ENCODE measurements at places on chromosomes 7 and 10.
A peak's percentile ranks its signal among the peaks of the same experiment; 100 is the strongest.

GRCh38 chr10:6497620-6498019 lies 82.5 kb downstream of the PRKCQ start:
- DNase-seq = no peak

GRCh38 chr10:110036640-110037039 lies 28.9 kb downstream of the ADD3 start:
- peak; percentile 35 for DNase-seq

GRCh38 chr10:72564596-72564995 lies 61.3 kb downstream of the MICU1 start:
- DNase-seq = peak; percentile 8

DNA sequence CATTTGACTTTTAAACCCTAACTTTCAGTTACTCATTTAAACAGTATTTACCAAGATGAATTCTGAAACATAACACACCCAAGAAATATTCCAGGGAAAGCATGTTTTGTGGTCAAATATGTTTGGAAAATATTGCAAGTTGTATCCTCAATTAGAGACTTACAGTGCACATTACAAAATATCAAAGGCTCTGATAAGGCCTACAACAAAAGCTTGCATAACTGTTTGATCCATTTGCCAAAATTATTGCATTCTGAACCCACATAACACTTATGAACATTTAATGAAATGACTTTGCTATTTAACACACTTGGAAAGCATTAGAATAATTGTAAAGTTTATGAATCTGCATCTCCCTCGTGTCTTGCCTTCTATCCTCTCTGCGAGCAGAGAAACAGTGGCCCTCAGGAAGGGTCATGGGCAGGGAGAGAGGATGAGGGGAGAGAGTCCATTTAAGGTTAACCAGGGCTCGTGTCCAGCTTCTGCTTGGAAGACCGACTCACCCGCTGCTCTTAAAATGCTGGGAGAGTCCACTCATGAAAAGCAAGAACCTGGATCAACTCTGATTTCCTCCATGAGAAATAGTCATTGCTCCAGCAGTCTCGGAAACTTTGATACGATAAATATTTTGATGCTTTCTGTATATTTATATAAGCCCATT lies 408.2 kb upstream of the ZMIZ1 start:
- no peak for DNase-seq

- no peak for DNase-seq
Measured at GRCh38 chr10:65024886-65025285, 1503.7 kb downstream of the REEP3 start.

GRCh38 chr7:92836489-92836999 lies at the start of gene CDK6:
Gene CDK6 (minus strand): TSS chr7:92836573. CDS start chr7:92833323, 3,250 bp downstream.
- DNase-seq = peak; percentile 83

GRCh38 chr10:18647945-18648344 lies 3.4 kb downstream of the NSUN6 start:
- no peak for DNase-seq

DNA sequence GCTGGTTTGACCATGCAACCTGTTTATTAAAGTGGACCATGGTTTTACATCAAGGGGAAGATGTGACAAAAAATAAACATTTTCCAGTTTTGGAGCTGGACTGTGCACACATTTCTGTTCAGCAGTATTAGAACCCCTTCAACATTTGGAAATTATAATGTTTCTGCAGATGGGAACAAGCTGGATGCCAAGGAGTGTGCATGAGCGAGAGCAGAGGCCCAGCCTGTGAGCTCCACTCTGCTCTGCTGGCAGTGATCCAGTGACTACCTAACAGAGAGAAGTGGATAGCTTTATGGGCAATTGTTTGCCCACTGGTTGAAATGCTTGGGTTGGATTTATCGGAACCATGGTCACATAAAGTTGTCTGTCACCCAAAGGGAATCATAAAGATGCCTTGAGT lies 456.7 kb downstream of the NRG3 start:
- DNase-seq = no peak

DNA sequence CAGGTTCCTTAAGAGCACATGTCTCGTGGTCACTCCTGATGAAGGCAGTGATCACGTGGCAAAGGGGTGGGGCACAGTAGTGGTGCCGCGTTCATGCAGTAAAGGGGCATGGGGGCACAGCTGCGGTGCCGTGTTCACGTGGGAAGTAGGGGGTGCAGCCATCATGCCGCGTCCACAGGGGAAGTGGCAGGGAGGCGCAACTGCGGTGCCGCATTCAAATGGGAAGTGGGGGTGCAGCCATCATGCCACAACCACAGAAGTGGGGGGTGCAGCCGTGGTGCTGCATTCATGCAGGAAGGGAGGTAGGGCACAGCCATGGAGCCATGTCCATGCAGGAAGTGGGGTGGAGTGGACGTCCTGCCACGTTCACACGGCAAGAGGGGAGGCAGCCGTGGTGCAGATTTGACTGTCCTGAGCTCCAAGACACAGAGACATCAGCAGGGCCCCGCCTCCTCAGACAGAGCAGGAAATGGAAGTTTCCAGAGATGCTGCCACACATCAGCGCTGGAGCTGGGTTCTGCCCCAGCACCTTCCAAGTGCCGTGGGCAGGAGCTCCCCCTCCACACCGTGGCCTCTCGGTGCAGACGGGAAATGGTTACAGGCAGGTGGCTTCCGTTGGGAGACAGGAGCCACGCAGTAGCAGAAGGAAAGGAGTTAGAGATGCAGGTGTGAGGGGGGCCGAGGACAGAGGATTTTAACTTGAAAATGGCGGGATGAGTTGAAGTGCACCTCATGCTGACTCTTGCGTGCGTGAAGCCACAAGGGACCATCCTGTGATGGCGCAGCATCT lies 95.0 kb upstream of the DDC start:
- DNase-seq = no peak

GRCh38 chr10:49601857-49602256 lies 8.3 kb upstream of the SLC18A3 start:
- DNase-seq = no peak

GRCh38 chr7:152970481-152970880 lies 210.9 kb downstream of the ACTR3B start:
- no peak for DNase-seq

DNA sequence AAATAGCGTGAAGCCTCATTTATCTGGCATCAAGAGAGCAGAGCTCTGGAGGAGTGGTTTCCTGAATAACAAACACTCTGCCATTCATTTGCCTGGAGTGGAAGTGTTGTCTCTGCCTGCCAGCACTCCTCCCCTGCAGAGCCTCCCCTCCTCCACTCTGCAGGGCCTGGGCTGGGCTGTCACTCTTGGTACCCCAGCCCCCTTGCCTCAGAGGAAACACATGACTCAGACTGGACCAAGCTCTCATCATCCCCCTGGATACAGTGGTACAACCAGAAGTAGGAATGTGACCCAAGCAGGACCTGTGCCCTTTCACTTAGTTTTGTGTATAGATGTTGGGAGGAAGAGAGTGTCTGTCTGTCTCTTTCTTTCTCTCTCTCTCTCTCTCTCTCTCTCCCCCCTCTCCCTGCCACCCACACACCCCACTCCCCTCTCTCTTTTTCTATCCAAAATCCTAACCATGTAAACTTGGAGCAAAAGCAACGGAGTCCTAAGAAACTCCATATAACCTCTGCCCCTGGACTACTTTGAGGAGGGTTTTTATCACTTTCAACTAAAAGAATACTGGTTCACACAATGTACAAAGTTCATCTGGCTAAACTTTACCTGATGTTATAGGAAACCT lies 43.9 kb downstream of the DOCK4 start:
- no peak for DNase-seq

DNA sequence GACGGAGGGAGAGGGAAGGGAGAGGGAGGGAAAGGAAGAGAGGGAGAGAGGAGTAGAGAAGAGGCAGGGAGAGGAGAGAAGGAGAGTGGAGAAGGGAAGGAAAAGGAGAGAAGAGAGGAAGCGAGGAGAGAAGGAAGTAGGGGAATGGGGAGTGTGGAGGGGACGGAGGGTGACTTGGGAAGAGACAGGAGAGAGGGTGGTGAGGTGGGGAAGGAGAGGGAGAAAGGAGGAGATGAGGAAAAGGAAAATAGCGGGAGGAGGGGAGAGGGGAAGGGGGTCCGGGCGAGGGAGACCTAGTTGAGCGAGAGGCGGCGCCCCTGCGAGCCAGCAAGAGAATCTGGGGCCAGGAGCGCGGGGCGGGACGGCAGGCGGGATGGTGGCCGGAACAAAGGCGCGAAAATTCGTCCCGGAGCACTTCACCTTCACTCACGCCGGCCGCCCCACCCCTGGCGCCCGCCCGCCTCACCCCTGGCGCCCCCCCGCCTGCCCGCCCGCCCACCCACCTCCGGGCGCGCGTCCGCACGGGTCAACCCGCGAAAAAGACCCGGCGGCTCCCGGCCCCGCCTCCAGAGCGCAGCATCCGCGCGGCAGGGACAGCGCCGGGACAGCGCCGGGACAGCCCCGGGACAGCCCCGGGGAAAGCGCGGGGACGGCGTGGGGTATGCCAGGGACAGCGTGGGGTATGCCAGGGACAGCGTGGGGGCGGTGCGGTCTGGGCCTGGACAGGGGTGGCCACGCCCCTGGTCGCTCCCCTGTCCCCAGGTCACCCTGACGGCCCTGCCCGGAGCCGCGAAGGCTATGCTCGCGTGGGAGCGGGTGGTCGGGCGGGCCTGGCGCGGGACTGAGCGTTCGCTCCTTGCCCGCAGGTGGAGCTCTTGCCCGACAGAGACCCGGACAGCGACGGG lies 4.2 kb downstream of the VSTM2A start:
- peak; percentile 49 for DNase-seq

DNA sequence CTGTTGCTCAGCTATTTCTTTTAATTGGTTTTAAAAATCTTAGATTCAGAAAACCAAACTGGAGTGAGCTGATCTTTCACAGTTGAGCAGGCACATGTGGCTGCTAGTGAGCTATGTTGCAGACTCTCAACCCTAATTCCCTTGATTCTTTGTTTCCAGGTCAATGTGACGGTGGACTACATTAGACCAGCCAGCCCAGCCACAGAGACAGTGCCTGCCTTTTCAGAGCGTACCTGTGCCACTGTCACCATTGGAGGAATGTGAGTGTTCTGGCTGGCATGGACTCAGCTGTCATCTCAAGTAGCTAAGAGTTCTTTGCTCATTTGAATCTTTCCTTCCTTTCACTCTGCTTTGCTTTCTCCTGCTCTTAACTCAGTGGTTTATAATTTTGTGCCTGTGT lies 187.1 kb downstream of the LRRC4 start:
- no peak for DNase-seq

- no peak for DNase-seq
Measured at GRCh38 chr7:153584132-153584531, 468.1 kb upstream of the DPP6 start.

DNA sequence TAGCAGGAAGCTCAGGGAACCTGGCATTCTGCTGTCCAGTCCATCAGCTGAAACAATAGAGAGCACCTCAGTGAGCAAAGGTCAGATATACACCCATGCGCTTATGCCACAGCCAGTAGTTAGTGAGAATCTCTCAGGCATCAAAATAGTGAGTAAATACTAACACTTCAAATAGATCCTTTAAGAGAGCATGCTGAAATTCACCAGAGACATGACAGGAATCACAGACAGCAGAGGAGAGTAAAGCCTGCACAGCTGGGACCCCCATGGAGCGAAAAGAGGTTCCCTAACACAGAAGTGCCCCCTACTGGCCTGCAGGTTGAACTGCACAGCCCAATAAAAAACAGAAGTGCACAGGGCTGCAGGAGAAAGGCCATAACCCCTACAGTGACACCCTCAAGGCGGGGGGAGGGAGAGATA lies 57.6 kb upstream of the ANTXRL start:
- DNase-seq = peak; percentile 55

- DNase-seq = no peak
Measured at GRCh38 chr7:25807086-25807611, 344.8 kb upstream of the NFE2L3 start.

DNA sequence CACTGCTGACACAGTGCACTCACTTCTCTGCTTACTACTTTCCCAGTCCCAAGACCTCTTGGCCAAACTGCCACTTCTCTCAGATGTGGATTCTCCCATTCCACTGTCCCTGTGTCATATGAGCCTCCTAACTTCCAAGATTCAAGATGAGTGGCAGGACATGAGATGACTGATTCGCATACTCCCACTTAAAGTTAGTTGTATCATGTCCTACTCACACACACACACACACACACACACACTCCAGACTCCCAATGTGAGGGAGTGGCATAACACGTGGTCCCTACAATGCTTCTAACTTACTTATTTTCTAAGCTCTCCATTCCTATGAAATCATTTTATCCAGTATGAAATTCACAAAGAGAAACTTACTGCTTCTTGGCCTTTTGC lies 67.0 kb upstream of the CAV2 start:
- DNase-seq = no peak

GRCh38 chr7:26958834-26959233 lies 94.4 kb upstream of the SKAP2 start:
- no peak for DNase-seq

DNA sequence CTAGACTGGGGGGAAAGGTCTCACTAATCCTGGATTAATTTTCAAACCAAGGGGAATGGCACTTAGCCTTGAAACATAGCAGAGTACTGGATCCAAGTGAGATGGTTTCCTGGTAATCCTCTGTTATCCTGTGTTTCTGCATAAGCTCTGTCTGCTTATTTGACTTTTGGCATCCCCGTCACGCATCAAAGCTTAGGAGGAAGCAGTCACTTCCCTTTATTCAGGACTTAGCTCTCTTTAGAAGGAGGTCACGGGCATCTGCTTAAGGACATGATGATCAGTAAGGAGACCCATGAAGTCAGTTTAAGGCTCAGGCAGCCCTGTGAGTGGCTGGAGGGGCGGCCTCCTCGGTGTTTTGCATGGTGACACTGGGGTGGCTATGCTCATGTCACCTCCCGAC lies 30.0 kb downstream of the TSPAN15 start:
- no peak for DNase-seq
